ENCODE measurements at places on chromosomes 6 and 20.

- DNase-seq, result no peak
These were observed 1.1 kb downstream of the PCSK2 start for GRCh38 chr20:17227669-17228623.

GRCh38 chr6:170127151-170127550 lies 163.7 kb downstream of the DLL1 start:
- no peak for DNase-seq

DNA sequence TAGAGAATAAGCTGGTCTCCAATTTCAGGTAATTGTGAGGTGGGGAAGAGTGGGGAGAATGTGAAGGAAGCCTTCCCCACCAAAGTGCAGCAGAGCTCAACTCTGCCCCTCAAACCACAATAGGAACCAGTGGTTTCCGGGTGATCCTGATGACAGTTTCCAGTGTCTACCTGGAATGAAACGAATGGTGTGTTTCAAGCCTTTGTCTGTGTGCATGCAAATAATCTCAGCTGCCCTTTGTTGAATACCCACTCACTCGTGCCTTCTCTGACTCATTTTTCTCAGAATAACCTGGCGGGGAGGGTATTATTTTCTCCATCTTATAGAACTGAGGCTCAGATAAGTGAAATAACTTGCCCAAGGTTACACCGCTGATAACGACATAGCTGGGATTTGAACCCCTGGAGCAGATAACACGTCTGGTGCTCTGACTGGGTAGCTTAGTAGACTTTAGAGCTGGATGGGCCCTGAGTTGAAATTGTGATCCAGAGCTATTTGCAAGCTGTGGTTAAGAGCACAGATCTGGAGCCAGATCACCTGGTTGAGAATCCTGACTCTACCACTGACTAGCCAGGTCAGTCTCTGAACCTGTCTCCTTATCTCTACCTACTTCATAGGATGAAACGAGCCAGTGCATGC lies 85.1 kb downstream of the EYA2 start:
- DNase-seq, result no peak

DNA sequence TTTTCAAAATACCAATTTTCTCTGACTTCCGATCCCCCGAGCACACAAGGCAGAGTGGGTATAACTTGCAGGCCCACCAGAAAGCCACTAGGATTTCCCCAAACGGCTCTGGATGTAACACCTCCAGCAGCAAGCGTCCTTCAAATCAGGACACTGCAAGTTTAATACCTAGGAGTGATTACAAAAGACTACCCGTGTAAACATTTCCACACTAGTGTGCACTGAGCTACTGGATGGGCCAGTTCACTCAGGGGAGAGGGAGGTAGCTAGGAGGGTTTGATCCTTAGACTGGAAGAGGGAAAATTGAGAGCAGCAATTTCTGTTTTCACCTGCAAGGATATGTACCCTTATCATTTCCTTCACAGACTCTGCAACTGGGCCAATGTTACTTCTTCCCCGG lies 91.8 kb upstream of the AGPAT4 start:
- no peak for DNase-seq

DNA sequence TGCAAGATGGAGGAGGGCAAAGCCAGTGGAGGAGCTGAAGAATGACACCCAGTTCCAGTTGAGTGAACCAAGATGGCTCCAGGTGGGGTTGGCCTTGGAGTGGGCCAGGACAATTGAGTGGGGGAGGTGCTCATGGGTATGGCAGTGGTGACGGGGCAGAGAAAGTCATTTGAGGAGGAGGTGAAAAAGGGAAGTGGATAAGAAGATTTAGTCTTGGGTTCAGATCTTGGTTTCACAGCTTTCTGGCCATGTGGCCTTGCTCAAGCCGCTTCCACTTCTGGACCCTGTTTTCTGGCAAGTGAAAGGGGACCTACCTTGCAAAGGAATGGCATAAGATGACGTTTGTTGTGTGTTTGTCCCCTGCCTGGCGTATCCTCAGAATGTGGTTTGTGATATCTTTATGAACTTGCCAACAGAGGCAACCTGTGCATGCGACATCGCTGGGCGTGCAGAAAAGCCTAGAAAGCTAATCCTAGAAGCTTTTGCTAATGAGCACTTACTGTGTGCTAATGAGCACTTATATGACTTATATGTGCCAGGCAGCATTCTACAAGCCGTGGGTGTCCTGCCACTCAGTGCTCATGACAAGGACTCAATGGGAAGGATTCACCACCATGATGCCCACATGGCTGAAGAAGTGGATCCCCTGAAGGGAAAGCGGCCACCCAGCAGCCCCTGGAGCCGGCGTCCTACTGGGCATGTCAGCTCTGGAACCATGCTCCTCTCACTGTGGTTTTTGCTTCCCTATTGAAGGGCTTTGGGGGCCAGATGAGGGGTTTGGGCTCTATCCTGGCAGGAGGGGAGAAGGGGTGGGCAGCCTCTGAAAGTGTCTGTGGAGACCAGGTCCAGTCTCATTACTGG lies 23.6 kb upstream of the STX16 start:
- no peak for DNase-seq

DNA sequence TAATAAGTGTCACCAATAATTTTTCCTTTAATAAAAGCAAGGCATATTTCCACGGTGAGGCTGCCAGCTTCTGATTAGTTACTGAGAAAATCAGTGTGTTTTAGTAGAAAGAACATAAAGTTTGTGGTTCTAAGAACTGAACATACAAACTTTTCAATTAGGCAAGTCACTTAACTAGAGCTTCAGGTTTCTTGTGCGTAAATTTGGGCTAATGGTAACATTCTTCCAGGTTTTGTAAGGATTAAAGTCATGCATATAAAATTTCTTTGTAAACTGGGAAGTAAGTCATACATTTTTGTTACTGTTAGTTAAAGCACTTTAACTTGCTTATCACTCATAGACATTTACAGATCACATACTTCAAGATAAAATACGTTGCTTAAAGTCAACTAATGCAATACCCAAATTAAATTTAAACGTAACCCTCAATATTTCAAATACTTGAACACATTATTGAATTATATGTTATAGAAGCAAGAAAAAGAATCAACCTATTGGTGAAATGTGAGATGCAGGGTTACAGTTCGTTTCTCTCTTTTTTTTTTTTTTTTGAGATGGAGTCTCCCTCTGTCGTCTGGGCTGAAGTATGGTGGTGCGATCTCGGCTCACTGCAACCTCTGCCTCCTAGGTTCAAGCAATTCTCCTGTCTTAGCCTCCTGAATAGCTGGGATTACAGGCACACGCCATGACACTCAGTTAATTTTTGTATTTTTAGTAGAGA lies 327.3 kb upstream of the NOX3 start:
- DNase-seq, result no peak

DNA sequence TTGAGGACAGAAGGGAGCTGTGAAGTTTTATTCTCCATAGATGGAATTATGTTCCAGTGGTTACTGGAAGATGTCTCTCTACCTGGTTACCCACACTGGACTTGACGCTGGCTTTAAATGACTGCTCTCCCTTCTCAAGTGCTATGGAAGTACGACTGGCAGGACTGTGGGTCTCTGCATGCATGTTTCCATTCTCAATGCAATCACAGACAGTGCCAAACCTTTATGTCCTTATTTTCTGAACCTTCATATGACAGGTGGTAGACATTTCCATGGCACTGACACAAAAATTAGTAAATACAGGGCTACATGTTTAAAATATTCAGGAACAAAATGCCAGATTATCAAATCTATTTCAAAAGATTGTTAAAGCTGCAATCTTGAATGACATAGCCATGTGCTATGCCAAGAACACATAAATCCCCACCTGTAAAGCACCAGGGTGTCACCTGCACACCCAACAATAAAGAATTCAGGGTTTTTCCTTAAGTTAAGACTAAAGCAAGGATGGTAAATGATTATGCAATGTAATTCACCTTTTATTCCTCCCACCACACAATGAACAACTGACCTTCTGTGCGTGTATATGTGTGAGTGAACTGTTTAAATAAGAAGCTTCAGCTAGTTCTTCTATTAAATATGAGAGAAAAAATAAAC lies 153.3 kb upstream of the ENPP5 start:
- no peak for DNase-seq

DNA sequence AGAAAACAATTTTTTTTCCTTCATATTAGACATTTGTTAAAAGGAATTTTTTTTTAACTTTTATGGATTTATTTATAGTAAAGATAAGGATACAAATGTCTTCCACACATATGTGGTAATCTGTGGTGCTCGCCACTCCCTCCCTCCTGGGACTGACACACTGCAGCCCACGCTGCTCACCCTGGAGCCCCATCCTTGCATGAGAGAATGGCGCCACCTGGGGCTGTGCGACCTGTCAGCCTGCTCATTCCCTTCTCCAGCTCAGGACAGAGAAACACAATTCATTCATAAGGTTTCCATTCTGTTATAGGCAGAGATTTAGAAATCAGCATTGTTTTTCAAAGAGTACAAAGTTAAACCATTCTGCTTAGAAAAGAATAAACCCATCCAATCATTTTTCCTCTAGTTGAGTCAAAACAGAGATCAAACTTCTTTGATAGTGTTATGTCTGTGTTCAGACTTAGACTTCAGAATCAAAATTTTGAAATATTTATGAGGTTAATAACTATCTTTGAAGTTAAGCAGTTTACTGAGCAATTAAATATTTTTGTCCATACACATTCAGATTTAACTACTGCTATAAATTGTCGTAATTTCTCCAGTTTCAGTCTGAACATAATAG lies 42.8 kb upstream of the DYNLRB1 start:
- peak; percentile 25 for DNase-seq

- DNase-seq, result peak; percentile 23
These were observed 24.1 kb upstream of the MAP3K7 start for GRCh38 chr6:90610751-90611542.

- no peak for DNase-seq
These were observed 249.9 kb downstream of the KHDC1L start for GRCh38 chr6:72975352-72975752.

DNA sequence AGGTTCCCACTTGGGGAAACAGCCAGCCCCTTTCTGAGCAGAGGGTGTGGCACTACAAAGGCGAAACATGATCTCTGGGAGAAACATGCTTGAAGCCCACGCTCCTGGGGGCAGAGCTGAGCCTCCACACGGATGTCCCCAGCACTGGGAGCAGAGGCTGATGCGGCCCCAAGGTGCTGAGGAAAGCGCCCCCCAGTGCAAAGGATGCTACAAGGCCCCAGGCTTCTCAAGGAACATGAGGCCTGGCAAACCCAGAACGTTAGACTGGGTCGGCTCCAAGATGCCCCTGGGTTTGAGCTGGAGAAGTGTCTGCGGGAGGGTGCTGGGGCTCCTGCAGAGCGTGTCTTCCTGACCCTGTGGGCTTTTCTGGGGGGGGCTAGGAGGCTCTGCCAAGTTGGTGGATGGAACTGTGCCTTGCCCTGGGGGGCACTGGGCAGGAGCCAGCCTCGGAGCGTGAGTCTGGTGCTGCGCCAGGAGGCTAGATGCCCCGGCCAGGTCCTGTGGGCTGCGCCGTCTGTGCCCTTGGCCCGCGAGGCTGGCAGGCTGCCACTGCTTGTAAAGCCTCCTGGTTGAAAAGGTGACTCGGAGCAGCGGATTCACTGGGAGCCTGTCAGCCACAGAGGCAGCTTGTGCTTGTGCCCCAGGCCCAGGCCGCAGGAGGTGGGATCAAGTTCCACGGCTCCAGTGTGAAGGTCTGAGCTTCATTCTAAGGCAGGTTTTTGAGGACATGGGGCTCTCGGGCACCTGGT lies 8.1 kb downstream of the SYNJ2 start:
- no peak for DNase-seq

- DNase-seq, result no peak
These were observed 1027.9 kb upstream of the ADGRB3 start for GRCh38 chr6:67606906-67607828.

GRCh38 chr6:90233994-90234393 lies 62.6 kb downstream of the BACH2 start:
- DNase-seq, result peak; percentile 86

- DNase-seq, result no peak
These were observed 18.8 kb downstream of the CARMIL1 start for GRCh38 chr6:25297823-25298522.

- DNase-seq, result peak; percentile 60
These were observed 265.0 kb downstream of the ADGRG6 start for GRCh38 chr6:142566628-142567396.

DNA sequence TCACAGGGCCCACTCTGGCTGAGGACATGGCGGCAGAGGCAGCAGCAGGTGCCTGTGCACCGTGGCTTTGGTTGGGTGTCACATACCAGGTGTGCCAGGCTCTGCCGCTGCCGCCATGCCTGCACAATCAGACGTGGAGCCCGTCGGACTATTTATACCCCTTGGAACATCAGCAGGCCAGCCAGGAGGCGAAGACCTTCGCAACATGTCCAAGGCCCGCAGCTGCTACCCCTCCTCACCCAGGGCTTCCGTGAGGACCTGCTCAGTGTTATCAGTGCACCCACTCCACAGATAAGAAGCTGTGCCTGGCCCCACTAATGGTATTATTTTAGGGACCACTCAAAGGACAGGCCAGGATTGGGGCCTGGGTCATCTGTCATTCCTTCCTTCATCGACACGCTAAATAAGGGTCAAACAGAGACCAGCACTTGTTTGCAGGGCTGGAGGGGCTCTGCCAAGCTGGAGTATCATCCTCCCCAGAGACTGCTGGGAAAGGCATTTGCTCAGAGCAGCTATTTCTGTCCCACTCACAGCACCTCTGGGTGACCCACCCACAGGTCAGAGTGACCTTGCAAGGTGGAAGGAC lies 109.2 kb downstream of the BMP7 start:
- DNase-seq, result no peak

GRCh38 chr6:13413900-13414555 lies 73.4 kb downstream of the GFOD1 start:
- DNase-seq, result peak; percentile 32

DNA sequence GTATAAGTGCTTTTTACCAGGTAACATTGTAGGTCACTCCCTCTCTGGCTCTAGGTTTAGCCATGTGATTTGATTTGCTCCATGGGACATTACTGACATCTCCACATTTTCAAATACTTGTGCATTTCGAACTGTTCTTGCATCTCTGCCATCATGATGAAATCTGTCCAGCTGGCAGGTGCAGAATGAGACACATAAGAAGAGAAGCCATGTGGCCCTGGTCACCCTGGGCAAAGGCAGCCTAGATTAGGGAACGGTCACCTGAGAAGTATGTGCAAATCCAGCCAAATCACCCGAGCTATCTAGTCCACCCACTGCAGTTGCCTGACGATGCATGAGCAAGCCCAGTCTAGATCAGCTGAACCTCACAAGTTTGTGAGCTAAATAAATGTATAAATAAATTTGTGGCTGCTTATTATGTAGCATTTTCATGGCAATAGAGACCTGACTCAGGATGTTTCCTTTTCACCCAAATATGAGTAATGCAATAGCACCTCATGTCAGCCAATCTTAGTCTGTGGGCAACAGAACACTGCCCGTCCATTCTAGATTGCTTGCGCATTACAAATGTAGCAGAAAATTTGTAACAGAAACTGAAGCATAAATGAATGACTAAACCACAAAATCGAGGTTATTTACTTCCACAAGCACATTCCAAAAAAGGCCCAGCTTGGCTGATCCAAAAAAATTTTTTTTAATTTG lies 115.2 kb downstream of the PAK5 start:
- no peak for DNase-seq

DNA sequence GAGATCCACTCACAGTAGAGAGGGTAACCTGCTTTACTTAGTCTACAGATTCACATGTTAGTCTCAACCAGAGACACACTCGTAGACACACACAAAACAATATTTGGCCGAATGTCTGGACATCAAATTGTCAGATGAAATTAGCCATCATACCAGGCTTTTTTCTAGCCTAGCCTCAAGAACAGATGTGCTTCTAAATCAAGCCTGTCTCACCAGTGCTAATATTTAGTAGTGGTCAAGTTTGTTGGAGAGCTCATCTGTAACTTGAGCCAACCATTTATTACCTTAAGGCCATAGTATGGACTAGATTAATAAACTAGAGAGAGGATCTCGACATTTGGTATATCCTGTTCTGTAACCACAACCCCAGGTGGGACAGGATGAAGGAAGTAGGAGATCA lies 1118.8 kb upstream of the MAP3K7 start:
- no peak for DNase-seq

- DNase-seq, result no peak
These were observed 53.4 kb downstream of the LYRM2 start for GRCh38 chr6:89585154-89585553.
